Stimulated activated CD4-positive, alpha-beta T cell treated with anti-CD3 and anti-CD28 coated beads, TNF-alpha, amount 100 ng/mL, for 4 hours (primary cell): ENCODE measurements at places on chromosomes 12 and 14.

GRCh38 chr12:122725452-122726079 lies 5.1 kb downstream of the HCAR1 start:
- DNase-seq: no peak

DNA sequence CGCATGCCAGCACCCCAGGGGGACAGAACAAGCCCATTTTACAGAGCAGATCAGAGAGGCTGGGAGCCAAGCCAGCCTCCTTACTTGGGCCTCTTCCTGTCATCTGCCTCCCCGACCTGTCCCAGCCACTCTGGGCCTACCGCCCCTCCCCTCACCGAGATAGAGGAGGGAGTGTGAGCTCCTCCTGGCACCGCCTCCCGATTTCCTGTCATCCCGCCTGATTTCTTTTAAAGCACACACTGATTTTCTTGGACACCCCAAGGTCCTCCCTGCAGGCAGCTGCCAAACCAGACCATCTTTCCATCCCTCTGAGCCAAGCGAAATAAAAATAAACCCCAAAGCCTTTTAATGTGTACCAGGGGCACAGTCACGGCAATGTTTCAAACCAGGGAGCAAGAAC lies 108.4 kb downstream of the RFLNA start:
- DNase-seq: no peak

- DNase-seq: no peak
These were observed 39.7 kb downstream of the FOXN4 start for GRCh38 chr12:109269428-109269827.

- DNase-seq: no peak
These were observed 24.7 kb downstream of the DDHD1 start for GRCh38 chr14:53128303-53129028.

GRCh38 chr12:42603246-42603990 lies 13.9 kb upstream of the PRICKLE1 start:
- no peak for DNase-seq
